ENCODE measurements at places on chromosomes 13 and 19. TPM values are rescaled to one million over a fixed set of nuclear protein-coding genes. Genes with fewer than 3 reads are reported as not detected.

Gene SHISA2
- 0.21 TPM for total RNA-seq

Gene HCST
- 6.8 TPM for total RNA-seq

Gene MARCHF2
- total RNA-seq, result 41.3 TPM

Gene NTF4
- total RNA-seq, result 20.6 TPM

Gene KLK2
- not detected for total RNA-seq

Gene SARS2
- 44.0 TPM for total RNA-seq

Gene SWSAP1
- total RNA-seq, result 4.3 TPM
